Right ventricle myocardium inferior (tissue), 1 donor: ENCODE measurements at places on chromosomes 2 and 18. TPM values are rescaled to one million over a fixed set of nuclear protein-coding genes. Genes with fewer than 3 reads are reported as not detected.
A peak's percentile ranks its signal among the peaks of the same experiment; 100 is the strongest.

Gene TTN
- total RNA-seq, result 3,032 TPM

Gene MDH1
- 1,383 TPM for total RNA-seq

Gene FHOD3
- total RNA-seq, result 350 TPM

Gene CHRNG
- not detected for total RNA-seq

Gene BOLL
- total RNA-seq, result not detected

Gene MAP2
- total RNA-seq, result 4.1 TPM

Gene KLHL41
- total RNA-seq, result 159 TPM

Gene PCARE
- 0.51 TPM for total RNA-seq

DNA sequence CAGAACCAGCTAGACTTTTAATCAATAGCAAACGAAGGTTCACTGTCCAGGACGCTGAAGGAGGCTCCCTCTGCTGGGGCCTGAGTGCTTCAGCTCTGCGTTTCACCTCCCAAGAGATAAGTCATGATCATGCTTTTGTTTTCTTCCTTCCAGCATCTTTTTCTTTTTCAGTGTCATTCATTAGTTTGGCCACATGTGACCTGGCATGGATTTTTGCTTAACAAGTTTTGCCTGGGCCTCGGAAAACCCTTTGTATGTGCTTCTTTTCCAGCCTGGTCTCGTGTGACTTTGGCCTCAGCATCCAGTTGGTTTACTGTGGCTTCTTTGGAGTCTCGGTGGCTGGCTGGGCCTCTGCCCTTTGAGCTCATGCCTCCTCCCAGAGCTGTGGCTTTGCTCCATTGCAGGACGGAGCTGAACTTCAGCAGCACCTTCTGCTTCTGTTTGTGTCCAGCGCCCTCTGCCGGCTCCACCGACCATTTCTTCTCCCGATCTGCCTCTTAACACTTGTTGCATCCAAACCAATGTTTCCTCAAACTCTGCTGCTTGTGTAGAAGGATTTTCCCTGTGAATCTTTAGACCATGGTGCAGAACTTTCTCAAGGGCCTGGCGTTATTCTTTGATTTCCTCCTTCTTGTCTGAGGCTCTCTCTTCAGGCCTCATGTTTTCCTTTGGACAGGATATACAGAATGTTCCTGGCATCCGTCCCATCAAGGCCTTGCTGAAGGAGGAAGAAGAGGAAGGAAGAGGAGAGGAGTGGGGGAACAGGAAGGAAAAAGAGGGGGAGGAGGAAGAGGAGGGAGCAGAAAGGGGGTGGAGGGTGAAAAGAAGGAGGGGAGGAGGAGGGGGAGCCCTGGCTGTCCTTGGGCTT is 23.6 kb upstream of the HES6 start:
- peak; percentile 94 for DNase-seq

- no peak for DNase-seq
Measured at GRCh38 chr2:219254590-219255201, 978 bp upstream of the TUBA4A start.

- DNase-seq, result no peak
Measured at GRCh38 chr2:134282629-134283400, 28.9 kb downstream of the MGAT5 start.

- no peak for DNase-seq
Measured at GRCh38 chr2:11703700-11704099, 33.7 kb upstream of the NTSR2 start.

GRCh38 chr2:133986881-133987795 is 266.7 kb upstream of the MGAT5 start:
- no peak for DNase-seq

GRCh38 chr2:88489181-88489580 is 36.7 kb upstream of the FOXI3 start:
- DNase-seq, result no peak

DNA sequence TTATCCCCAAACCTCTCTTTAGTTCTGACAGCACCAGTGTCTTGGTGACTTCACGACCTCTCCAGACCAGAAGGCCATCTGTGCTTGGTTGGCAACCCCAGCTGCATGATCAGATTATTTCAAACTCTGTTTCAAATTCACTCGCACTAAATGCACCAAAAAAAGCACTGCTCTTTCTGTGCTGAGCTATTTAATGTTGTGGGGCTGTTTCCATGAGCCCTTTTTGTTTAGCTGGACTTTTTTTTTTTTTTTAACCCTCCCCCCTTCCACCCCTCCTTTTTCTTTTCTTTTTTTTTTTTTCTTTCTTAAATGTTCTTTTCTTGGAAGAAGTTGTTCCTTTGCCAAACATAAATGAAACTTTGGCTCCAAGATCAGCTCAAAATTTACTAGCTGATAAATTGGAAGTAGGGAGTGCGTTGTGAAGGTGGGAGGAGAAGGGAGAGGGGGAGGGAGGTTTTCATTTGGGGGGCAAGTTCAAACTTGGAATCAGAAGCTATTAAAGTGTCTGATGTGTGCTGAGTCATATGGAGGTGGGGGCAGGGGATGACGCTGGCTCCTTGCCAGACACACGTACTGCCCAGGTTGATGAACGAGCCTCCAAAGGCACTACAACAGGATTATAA is 543.0 kb upstream of the TNP1 start:
- DNase-seq, result no peak
